ENCODE measurements at places on chromosomes 11 and 22. TPM values are rescaled to one million over a fixed set of nuclear protein-coding genes. Genes with fewer than 3 reads are reported as not detected.

The OR52E8 gene
- total RNA-seq = not detected

GRCh38 chr22:41596776-41597634 is 7.4 kb upstream of the PMM1 start:
- peak; percentile 48 for DNase-seq

DNA sequence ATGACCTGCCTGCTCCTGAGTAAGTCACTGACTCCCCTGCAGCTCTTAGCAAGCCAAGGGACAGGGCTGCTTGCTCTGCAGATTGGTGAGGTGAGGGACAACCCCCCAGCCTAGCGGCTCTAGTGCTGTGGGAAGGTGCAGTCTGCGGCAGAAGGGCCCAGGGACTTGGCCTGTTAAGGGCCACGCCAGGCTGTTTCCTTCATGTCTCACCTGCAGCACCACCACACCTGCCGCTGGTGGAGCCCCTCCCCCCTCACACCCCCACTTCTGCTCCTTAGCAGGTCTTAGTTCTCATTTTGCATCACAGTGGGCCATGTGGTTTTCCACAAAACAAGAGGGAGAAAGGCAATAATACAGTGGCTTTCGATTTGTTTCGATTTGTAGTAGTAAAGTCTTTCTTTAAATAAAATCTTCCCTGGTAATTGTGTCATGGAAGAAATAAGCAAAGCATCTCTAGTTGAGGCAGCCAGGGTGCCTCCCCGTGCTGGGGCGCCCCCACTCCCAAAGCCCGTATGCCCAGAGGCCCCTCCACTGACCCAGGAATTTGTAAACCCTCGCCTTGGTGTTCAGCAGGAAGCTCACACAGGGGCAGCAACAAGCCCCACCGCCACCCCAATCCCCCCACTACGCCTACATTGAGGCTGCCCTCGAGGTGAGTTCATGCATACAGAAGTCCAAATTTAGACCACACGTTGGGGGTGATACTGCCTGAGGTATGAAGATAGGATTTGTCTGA is 86.5 kb upstream of the CLDN5 start:
- no peak for DNase-seq

The MIF gene
- total RNA-seq = 674 TPM

GRCh38 chr11:91970624-91971023 is 254.0 kb upstream of the FAT3 start:
- no peak for DNase-seq

The MRPL48 gene
- 38.3 TPM for total RNA-seq

The TTC36 gene
- total RNA-seq = 0.60 TPM

DNA sequence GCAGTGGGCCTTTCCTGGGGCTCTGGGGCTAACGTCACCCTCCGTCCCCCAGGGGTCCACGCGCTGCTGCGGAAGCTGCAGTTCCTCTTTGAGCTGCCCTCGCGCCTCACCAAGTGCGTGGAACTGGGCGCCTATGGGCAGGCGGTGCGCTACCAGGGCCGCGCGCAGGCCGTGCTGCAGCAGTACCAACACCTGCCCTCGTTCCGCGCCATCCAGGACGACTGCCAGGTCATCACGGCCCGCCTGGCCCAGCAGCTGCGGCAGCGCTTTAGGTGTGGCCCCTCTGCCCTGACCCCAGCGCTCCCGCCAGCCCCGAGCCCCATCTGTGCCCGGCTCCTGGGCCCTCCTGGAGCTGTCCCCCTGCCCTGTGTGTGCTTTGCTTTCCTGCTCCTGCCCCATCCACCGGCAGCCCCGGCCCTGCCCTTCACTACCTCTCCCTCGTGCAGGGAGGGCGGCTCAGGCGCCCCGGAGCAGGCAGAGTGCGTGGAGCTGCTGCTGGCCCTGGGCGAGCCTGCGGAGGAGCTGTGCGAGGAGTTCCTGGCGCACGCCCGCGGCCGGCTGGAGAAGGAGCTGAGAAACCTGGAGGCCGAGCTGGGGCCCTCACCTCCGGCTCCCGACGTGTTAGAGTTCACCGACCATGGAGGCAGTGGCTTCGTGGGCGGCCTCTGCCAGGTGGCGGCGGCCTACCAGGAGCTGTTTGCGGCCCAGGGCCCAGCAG is 3.8 kb upstream of the TM7SF2 start:
- no peak for DNase-seq

The UBQLN3 gene
- total RNA-seq = not detected

GRCh38 chr22:49045276-49045675 is 782.4 kb downstream of the BRD1 start:
- DNase-seq = no peak

- DNase-seq = peak; percentile 52
Observed at GRCh38 chr22:22431271-22432220, 77.0 kb downstream of the ZNF280B start.

- no peak for DNase-seq
Observed at GRCh38 chr22:20246368-20247009, 21.6 kb downstream of the RTN4R start.

- no peak for DNase-seq
Observed at GRCh38 chr11:69158301-69159149, 2.8 kb downstream of the SMIM38 start.

The SLC25A1 gene
- 102 TPM for total RNA-seq

DNA sequence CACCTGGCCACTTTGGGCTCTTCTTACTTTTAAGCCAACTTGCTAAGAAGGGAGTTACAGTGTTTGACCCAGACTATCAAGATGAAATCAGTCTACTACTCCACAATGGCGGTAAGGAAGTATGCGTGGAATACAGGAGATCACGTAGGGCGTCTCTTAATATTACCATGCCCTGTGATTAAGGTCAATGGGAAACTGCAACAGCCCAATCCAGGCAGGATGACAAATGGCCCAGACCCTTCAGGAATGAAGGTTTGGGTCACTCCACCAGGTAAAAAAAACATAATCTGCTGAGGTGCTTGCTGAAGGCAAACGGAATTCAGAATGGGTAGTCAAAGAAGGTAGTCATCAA is 1.0 kb upstream of the YPEL4 start:
- no peak for DNase-seq

GRCh38 chr11:102446606-102447005 is 6.0 kb downstream of the TMEM123 start:
- DNase-seq = peak; percentile 70

- no peak for DNase-seq
Observed at GRCh38 chr11:59456661-59457060, at the start of gene OR4D6. TSS of gene OR4D6 (plus strand) at chr11:59456961. CDS start at chr11:59456961, 0 bp downstream.

- DNase-seq = no peak
Observed at GRCh38 chr22:32522237-32522636, 47.6 kb downstream of the FBXO7 start.

DNA sequence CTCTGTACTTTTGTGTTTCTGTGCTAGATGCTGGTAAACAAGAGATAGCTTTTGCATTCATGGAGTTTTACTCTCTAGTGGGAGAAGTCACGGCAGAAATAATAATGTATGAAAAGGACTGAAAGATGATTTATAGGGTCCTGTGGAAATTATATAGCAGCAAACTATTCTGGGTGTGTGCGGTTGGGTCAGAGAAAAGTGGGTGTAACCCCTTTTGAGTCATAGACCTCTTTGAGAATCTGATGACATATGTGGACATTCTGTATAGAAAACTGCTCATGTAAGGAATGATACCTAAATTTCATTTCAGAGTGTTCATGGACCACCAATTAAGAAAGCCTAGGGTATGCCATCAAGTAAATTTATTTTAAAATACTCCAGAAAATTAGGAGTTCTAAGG is 54.4 kb downstream of the TMEM135 start:
- DNase-seq = no peak

The TMEM151A gene
- not detected for total RNA-seq

GRCh38 chr22:38716826-38717225 is 11.1 kb downstream of the GTPBP1 start:
- DNase-seq = no peak

GRCh38 chr22:28629420-28630176 is 50.0 kb downstream of the TTC28 start:
- DNase-seq = no peak

DNA sequence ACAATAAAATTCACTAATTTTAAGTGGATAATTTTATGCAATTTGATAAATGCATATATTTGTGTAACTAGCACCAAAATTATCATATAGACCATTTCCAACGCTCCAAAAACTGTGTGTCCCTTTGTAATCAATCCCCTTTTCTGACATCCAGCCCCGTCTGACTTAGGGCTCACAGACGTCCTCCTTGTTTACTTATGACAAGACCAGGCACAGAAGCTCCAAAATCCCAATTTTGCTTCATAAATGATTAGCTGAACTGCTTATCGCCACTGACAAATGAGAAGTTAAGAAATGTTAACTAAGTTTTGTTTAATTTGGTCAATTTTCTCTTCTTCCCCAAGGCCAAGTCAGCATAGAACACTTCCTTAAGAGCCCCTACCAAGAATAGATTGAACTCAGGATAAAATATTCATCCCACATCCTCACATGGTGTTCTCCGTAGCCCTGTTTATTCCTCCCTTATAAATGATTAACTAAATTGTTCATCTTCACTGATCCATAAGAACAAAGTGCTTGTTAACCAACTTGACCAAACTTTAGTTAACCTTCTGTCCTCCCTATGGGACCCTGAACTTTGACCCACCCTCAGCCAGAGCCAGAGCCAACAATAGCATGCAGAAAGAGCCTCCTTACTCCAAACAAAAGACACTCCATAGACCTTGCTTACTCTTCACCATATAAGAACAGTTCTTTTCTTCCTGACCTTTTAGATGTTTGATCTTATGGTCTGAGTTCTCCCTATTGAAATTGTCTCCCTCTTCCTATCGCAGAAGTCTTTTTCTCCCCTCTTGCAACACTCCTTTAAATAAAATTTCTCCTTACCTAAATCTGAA is 30.8 kb upstream of the GLYAT start:
- DNase-seq = no peak

DNA sequence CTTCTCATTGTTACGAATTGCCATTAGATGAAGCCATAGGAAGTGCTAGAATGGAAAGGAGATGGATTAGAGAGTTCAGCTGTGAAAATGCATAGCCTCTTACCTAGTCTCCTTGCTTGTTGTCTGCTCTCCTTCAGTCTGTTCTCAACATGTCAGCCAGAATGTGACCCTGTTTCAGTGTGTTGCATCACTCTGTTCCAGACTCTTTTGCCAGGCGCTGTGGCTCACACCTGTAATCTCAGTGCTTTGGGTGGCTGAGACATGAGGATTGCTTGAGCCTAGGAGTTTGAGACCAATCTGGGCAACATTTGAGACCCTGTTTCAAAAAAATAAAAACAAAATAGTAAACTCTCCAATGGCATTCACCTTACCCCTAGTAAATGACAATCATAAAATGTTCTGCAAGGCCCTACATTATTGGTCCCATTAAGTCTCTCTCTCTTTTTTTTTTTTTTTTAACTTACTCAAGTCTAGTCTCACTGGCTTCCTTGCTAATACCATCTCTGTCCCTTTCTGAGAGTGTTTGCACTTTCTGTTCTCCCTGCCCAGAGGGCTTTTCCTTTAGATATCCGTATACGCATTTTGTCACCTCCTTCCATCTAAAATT is 39.4 kb downstream of the CYP2R1 start:
- no peak for DNase-seq

DNA sequence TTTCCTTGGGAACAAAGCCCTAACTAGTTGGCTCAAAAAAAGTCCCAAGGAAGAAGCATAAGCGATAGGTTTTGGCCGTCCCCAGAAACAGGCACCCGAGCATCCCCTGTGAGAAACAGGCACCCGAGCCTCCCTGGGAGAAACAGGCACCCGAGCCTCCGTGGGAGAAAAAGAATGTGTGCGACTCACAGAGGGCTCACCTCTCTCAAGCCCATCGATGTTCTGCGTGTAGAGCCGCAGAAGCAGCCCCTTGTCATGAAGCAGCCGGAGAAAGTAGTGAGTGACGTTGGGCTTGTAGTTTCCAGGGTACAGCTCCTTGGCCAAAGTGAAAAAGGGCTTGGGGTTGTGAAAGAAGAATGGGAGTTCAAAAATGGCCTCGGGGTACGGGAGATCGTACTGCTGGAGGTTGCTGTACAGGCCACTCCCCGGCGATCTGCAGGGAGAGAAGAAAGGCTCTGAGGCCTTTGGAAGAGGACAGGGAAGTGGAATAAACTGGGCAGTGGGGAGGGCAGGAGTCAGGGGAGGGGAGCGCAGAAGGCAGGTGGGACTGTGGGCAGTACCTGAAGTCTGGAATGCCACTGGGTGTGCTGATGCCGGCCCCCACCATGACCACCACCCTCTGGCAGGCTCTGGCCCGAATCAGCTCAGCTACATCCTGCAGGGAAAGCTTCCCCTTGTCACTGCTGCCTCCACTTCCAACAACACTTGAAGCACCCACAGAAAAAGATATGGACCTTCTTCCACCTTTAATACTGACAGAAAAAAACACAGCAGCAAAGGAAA is 3.2 kb downstream of the SIRT3 start:
- DNase-seq = no peak

GRCh38 chr22:35231585-35232084 is 25.7 kb upstream of the HMGXB4 start:
- DNase-seq = peak; percentile 61

The TSGA10IP gene
- not detected for total RNA-seq

- DNase-seq = peak; percentile 71
Observed at GRCh38 chr11:14336507-14337503, 22.2 kb downstream of the RRAS2 start.

The LRRC75B gene
- 6.4 TPM for total RNA-seq

GRCh38 chr11:21635394-21636145 is 557.3 kb upstream of the ANO5 start:
- no peak for DNase-seq

The ACR gene
- total RNA-seq = 4.9 TPM

Measured in endothelial cell of umbilical vein (primary cell).